Esophagus squamous epithelium (tissue), 5 donors: ENCODE measurements at places on chromosomes 6 and 20.

- no peaks in the 10 kb centered on the region for H3K4me1 ChIP-seq
- H3K27ac ChIP-seq: no peak overlapping the region
- H3K36me3 ChIP-seq: no peaks in the 10 kb centered on the region
Measured at GRCh38 chr20:33893314-33893713, 82.2 kb downstream of the CHMP4B start.

GRCh38 chr6:170553534-170554012 lies 466 bp upstream of the PSMB1 start:
- H3K36me3 ChIP-seq: no peaks in the 10 kb centered on the region
- H3K27me3 ChIP-seq: no peaks in the 10 kb centered on the region
- no peak for DNase-seq
- peak overlapping the region; percentile 97 for H3K27ac ChIP-seq
- peaks cover 62% of the 10 kb centered on the region for H3K4me1 ChIP-seq

DNA sequence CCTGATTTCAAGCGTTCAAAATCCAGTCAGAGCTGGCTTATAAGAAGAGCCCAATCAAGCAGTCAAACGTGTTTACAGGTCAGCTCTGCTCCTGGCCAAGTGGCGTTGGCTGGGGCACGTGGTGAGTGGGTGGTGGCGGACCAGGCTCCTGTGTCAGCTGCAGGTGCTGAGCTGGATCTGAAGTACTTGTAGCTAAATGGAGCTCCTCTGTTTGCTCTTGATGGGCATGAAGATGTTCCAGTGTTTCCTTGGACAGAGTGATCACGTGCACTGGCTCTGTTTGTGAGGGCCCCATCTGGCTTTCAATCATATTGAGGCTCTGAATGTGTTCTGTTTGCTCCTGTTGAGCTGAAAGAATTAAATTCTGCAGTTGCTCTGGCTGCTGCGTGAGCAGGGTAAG lies 10.2 kb upstream of the MICAL1 start:
- no peak overlapping the region for H3K4me3 ChIP-seq
- no peak for DNase-seq
- H3K27me3 ChIP-seq: no peaks in the 10 kb centered on the region
- H3K4me1 ChIP-seq: peaks cover 11% of the 10 kb centered on the region
- H3K27ac ChIP-seq: no peak overlapping the region
- no peaks in the 10 kb centered on the region for H3K36me3 ChIP-seq

GRCh38 chr6:28525496-28526039 lies at the start of gene GPX5:
TSS of gene GPX5 (plus strand) at chr6:28525881. CDS start at chr6:28526014, 133 bp downstream.
- no peak for DNase-seq
- no peaks in the 10 kb centered on the region for H3K4me1 ChIP-seq
- H3K27me3 ChIP-seq: no peaks in the 10 kb centered on the region
